ENCODE measurements at places on chromosomes 12 and 14.

DNA sequence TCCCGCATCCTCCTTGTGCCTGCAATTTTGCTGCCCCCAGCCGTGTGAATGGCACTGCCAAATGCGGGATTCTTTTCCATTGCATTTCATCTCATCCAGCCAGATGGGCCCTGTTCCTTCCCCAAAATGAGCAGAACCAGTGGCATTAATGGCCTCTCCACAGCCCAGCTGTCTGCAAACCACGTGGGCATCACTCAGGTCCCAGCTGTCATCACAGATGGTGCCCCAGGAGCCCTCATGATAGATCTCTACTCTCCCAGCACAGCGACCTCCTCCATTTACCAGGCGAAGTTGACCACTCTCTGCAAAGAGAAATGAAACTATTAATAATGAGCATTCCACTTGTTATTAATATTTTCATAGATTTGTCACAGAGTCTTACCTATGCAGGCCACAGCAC is 17.1 kb downstream of the CD163 start:
- DNase-seq, result no peak

- DNase-seq, result no peak
Measured at GRCh38 chr14:94011795-94012194, 14.3 kb upstream of the OTUB2 start.

- no peak for DNase-seq
Measured at GRCh38 chr12:127810041-127810440, 456.9 kb upstream of the TMEM132C start.

GRCh38 chr12:89454080-89454848 is 70.3 kb downstream of the GALNT4 start:
- DNase-seq, result no peak

DNA sequence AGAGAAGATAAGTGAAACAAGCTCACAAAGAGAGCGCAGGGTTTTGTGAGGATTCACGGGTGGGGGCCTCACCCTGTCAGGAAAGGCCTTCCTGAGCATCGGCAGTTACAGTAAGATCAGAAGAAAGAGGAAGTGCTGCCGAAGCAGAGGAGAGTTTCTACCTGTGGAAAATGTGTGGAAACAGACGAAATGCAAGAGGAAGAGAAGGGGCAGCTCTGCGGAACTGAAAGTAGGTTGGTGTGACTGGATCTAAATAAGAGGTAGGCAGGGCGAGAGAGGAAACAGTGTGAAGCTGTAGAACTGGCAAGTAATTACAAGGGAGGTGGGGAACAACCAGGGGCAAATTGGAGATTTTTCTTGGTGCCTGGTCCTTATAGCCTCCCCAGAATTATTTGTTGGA is 2.6 kb downstream of the GPR68 start:
- no peak for DNase-seq

- no peak for DNase-seq
Measured at GRCh38 chr14:89646971-89647370, 229.9 kb upstream of the FOXN3 start.

DNA sequence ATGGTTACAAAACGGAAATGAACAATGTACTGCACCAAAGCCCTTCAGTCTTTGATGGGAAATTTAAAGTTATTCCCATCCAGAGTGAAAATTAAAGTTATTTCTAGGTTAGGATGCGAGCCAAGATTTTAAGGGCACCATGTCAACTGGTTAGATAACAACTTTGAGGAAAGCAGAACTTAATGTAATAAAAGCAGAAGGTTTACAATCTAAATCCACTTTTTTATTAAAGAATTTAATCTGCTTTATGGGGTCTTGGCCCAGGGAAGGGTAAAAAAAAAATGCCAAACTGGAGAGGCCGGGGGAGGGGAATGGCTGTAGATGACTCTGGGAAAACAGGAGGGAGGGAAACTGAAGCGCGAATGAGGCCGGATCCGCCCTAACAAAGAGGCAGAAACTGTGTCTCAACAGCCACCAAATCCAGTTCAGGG is 108.2 kb upstream of the ATF7IP start:
- DNase-seq, result no peak

DNA sequence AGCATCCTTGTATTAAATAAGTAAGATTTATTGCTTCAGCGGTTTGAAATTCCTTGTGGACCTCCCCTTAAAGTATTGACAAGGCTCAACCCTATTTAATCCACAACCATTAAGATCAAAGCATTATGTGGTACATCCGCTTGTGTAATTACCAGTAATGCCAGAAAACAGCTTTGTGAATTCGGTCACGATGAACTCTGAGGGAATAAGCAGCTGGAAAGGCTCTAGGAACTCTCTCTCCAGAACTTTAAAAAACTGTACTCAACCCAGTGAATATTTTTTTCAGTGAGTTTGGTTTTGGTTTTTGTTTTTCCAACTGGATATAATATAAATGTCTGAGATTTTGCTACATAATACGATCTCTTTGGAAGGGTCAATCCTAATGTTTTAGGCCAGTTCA is 49.3 kb upstream of the DIO2 start:
- no peak for DNase-seq

Data from psoas muscle (tissue), 8 donors.